Endothelial cell (in vitro differentiated cells): ENCODE measurements at places on chromosomes 4 and X.

DNA sequence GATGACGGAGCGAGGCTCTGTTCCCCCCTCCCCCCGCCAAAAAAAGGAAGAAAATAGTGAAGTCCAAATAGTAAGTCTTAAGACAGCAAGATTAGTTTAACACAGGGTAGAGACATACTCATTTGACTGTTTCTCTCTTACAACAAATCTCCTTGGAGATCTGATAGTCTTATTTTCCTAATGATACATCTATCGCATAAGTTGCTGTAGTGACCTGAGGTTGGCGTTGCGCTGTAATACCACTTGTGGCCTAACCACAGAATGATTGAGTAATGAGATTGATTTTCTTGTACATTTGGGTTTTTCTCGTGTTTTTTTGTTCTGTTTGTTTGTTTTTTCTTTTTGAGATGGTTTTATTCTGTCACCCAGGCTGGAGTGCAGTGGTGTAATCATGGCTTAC is 27.2 kb downstream of the OCIAD1 start:
- H3K27me3 ChIP-seq = no peaks in the 10 kb centered on the region
- no peak overlapping the region for H3K27ac ChIP-seq
- H3K4me1 ChIP-seq = no peaks in the 10 kb centered on the region
- peaks cover 23% of the 10 kb centered on the region for H3K36me3 ChIP-seq

DNA sequence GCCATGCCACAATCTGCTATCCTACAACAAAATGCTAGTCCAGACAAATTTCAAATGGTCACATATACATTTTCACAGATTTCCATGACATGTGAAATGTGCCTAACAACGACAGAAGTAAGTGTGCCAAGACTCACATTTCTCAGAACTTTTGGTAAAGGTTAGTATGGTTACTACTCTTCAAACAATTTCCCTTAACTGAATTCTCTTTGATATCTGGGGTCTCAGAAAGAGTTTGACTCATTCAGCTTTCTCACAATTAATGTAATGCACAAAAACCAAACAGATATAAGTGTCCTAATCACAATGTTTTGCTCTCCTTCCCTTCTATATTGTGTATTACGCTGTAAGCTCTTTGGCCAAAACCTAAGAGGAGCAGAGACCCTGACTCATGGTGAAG is 122.4 kb upstream of the LEF1 start:
- peaks cover 2% of the 10 kb centered on the region for H3K4me1 ChIP-seq
- no peaks in the 10 kb centered on the region for H3K36me3 ChIP-seq
- DNase-seq = no peak
- no peak overlapping the region for H3K27ac ChIP-seq

DNA sequence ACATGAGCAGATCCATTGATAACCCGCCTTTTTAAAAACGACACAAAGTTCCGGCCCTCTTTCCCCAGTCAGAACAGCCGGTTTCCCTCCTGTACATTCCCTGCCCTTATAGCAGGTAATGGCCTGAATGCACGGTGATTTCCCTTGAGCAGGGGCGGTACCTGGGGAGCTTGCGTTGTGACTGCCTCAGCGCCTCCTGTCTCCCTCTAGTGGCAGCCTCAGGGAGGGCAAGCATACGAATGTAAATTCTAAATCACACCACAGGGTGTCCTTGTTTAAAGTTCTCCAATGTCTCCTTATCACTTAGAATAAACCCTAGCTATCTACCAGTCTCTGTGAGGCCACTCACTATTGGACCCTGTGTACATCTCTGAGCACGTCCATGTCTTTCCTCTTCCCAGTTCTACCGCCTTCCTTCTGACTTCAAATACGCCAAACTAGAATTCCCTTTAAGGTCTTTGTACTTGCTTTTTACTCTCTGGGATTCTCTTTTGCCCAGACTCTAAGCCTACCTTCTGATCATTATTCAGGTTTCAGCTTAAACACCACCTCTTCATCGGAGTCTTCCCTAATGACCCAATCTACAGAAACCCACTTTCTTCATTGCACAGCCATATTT is 18.4 kb upstream of the LDB2 start:
- H3K36me3 ChIP-seq = no peaks in the 10 kb centered on the region
- H3K27me3 ChIP-seq = no peaks in the 10 kb centered on the region
- no peak overlapping the region for H3K4me3 ChIP-seq
- H3K4me1 ChIP-seq = peaks cover 13% of the 10 kb centered on the region

- no peaks in the 10 kb centered on the region for H3K36me3 ChIP-seq
- no peak within 1 kb of the TSS for H3K4me3 ChIP-seq
- no peak for DNase-seq
- H3K27ac ChIP-seq = peak within 1 kb of the TSS; percentile 85
Measured at GRCh38 chr4:121164291-121164690, at the start of gene TNIP3. TNIP3 (minus strand) TSS chr4:121164321; CDS start chr4:121164125, 196 bp downstream.

- no peak overlapping the region for H3K27ac ChIP-seq
- H3K27me3 ChIP-seq = peaks cover 7% of the 10 kb centered on the region
- peaks cover 31% of the 10 kb centered on the region for H3K36me3 ChIP-seq
- no peaks in the 10 kb centered on the region for H3K4me1 ChIP-seq
Measured at GRCh38 chr4:7003176-7003878, 39.8 kb upstream of the TADA2B start.
